CD4-positive, alpha-beta T cell treated with Interleukin-15 for 1 hour (primary cell): ENCODE measurements at places on chromosomes 6 and 20.

DNA sequence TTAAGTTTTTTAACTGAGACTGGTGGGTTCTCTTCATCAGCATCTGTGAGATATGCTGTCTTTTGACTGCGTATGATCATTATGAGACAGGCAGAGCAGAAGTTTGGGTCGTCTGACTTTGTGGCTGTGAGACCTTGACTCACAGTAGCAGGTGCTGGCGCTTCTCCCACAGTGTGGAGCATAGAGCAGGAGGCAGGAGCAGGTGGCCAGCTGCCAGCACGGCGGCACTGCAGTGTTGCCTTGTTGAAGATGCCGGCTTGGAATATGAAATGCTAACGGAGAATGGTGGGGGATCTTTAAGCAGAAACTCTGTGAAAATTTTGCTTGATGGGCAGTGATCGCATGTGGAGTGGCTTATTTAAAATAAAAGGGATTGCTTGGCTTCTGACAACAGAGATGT is 105.0 kb downstream of the TIAM2 start:
- no peak for DNase-seq

- DNase-seq, result no peak
Measured at GRCh38 chr6:106630366-106630765, 988 bp downstream of the QRSL1 start.

DNA sequence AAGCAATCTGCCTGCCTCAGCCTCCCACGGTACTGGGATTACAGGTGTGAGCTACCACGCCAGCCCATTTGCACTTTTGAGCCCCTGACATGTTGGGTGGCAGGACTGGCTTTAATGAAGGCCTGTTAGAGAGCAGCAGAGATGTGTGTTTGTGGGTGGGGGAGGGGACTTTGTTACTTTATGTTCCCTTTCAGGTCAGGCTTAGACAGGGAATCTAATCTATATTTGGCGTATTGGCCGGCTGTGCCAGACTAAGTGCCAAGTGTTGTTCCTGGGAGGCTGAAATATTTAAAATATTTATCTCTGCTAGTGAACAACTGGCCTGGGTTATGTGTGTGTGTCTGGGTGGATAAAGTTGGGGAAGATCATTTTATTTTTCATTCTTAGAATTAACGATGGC is 6.1 kb downstream of the GMPR start:
- DNase-seq, result no peak

DNA sequence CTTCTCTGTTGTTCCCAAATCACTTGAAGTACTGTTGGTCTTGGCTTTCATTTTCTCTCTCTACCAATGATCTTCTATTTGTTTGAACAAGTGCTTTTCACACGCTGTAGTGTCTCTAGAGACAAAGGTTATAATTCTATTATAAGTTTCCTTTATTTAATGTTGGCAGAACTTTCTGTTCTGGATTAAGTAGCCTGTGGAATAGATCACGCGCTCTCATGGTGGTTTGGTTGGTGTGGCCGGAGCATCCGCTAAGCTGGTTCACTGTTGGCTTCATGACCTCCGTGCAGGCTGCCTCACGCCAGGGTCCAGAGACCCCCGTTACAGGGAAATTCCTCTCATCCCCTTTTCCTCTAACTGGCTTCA is 30.9 kb upstream of the KIF25 start:
- DNase-seq, result no peak

GRCh38 chr20:40663991-40664880 is 24.8 kb downstream of the MAFB start:
- DNase-seq, result no peak

DNA sequence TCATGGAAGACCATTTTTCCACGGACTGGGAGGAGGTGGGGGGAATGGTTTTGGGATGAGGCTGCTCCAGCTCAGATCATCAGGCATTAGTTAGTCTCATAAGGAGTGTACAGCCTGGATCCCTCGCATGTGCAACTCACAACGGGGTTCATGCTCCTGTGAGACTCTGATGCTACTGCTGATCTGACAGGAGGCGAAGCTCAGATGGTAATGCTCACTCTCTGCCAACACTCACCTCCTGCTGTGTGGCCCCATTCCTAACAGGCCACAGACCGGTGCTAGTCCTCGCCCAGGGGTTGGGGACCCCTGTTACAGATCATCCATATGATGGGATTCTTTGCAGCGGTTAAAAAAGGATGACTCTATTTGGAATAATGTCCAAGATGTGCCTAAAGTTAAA is 27.6 kb upstream of the BMP7 start:
- DNase-seq, result no peak

GRCh38 chr6:142913036-142913510 is 31.9 kb downstream of the HIVEP2 start:
- DNase-seq, result no peak

- no peak for DNase-seq
Measured at GRCh38 chr6:38599966-38600550, 39.7 kb downstream of the BTBD9 start.

GRCh38 chr6:151285122-151285521 is 45.4 kb downstream of the AKAP12 start:
- DNase-seq, result no peak

GRCh38 chr6:126447367-126447766 is 107.5 kb downstream of the CENPW start:
- no peak for DNase-seq

DNA sequence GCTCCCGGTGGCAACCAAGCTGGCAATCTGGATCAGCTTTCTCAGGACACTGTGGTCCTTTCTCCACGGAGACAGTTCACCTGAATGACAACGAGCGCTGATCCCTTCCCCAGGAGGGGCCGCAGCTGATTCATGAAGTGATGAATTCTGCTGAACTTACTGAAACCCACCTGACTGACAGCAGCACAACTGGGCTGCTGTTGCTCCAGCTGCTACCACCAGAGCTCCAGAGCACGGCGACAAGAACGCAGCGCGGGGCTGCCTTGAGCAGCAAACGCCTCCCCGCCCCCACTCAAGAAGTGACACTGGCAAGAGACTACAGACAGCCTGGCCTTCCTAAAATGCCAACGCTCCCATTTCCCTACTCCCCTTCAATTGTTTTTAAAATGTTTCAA is 10.0 kb downstream of the PXDC1 start:
- no peak for DNase-seq
